H9 (cell line): ENCODE measurements at places on chromosomes 3 and 15. TPM values are rescaled to one million over a fixed set of nuclear protein-coding genes. Genes with fewer than 3 reads are reported as not detected.

Gene CDCP1
- 12.9 and 14.1 TPM in 2 replicates for total RNA-seq

Gene LRRK1
- total RNA-seq = 3.2 and 4.0 TPM in 2 replicates

Gene IL20RB
- total RNA-seq = 1.5 TPM in 2 replicates

Gene KCNAB1
- total RNA-seq = 3.7 and 5.2 TPM in 2 replicates

Gene CNOT10
- total RNA-seq = 55.4 and 67.1 TPM in 2 replicates

Gene MESP1
- total RNA-seq = not detected in 2 replicates

Gene DTX3L
- 6.6 and 7.5 TPM in 2 replicates for total RNA-seq

Gene SLC27A2
- total RNA-seq = 6.2 and 7.0 TPM in 2 replicates

Gene XIRP1
- not detected in 2 replicates for total RNA-seq

Gene NKIRAS1
- 6.1 and 6.2 TPM in 2 replicates for total RNA-seq

Gene NR1I2
- total RNA-seq = not detected in 2 replicates

Gene ILDR1
- total RNA-seq = 0.68 and 1.1 TPM in 2 replicates

Gene ALG3
- 54.1 and 62.2 TPM in 2 replicates for total RNA-seq

Gene FSIP1
- 0.64 and 0.96 TPM in 2 replicates for total RNA-seq

Gene ANKRD63
- 0.26 and 0.46 TPM in 2 replicates for total RNA-seq

Gene TMEM158
- 29.1 and 30.3 TPM in 2 replicates for total RNA-seq

Gene CHCHD4
- 13.3 and 13.7 TPM in 2 replicates for total RNA-seq
